ENCODE measurements at places on chromosomes 3 and 15.

GRCh38 chr3:14452740-14453710 is 50.6 kb downstream of the SLC6A6 start:
- no peak for DNase-seq

DNA sequence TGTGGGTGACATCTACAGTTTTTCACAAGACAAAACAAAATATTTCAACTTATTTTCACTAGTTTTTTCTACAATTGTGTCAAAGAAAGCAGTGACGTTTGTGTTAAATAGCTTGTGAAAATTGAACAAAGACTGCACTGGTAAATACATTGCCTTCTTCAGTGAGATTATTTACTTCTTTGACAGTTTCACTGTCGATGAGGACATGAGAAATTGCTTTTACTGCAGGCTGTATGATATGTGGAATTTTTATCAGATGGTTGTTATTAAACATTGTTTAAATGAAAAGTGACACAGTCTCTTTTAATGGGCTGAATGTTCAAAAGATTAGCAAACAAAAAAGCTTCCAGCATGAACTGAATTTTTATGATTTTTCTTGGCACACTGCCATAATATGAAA is 773.9 kb upstream of the CADM2 start:
- DNase-seq: no peak

GRCh38 chr15:56496635-56497034 is 31.7 kb upstream of the MNS1 start:
- DNase-seq: no peak

DNA sequence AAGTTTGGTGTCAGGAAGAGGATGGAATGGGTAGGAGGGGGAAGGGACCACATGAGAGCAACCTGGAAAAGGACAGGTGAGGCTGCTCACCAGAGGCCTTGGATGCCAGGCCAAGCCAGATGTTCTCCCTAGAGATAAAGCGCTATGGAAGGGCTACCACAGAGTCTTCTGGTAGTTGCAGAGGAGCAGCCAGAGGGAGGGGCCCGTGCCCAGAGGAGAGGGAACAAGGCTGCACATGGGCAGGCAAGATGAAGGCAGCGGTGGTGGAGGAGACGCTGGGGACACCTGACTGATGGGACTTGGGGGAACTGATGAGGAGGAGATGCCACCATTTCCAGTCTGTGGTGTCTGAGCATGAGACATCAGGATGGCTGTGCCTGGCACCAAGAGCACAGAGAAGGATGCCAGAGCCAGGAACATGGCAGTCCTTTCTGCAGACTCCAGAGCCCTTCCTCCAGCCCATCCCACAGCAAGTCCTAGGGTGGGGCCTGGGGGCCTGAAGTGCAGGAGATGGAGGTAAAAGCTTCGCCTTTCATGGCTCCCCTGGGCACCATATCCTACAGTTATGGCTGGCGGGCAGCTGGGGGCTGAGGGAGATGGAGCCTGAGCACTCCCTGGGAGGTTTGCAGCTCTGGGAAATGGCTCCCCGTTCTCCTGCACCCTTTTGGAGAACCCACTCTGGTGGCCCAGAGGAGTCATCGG is 103.0 kb downstream of the ETFA start:
- no peak for DNase-seq

GRCh38 chr3:122200661-122201060 is 17.2 kb downstream of the CASR start:
- no peak for DNase-seq

- DNase-seq: no peak
These were observed 66.9 kb downstream of the TLE3 start for GRCh38 chr15:70030851-70031250.

- DNase-seq: no peak
These were observed 2.7 kb downstream of the RPL15 start for GRCh38 chr3:23919628-23920027.

- DNase-seq: no peak
These were observed 49.9 kb downstream of the CASR start for GRCh38 chr3:122233101-122233952.

- DNase-seq: no peak
These were observed 60.8 kb upstream of the SKIL start for GRCh38 chr3:170296703-170297102.

- no peak for DNase-seq
These were observed 683 bp downstream of the PPM1M start for GRCh38 chr3:52246264-52246620.

- no peak for DNase-seq
These were observed 19.6 kb downstream of the NR2F2 start for GRCh38 chr15:96349857-96350720.

- no peak for DNase-seq
These were observed 37.9 kb downstream of the MYO5C start for GRCh38 chr15:52257734-52258062.

GRCh38 chr15:69417581-69417980 is 3.4 kb downstream of the KIF23 start:
- DNase-seq: no peak

DNA sequence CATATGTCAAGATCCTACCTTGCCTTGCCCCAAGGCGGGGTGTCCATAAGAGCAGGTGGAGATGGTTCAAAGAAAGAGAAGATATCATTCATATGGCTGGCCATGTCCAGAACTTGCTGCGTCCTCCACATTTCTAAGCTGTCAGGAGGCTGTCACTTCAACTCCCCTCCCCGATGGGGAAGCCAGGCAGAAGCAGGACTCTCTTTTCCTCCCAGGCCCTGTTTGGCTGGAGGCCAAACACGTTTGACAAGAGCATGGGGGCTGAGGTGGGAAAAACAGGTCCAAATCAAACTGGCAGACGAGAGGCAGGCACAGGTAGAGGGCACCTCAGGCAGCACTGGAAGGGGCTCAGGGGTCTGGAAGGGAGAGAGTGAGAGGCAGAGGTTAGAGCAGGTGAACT is 37.7 kb downstream of the MESD start:
- DNase-seq: no peak

DNA sequence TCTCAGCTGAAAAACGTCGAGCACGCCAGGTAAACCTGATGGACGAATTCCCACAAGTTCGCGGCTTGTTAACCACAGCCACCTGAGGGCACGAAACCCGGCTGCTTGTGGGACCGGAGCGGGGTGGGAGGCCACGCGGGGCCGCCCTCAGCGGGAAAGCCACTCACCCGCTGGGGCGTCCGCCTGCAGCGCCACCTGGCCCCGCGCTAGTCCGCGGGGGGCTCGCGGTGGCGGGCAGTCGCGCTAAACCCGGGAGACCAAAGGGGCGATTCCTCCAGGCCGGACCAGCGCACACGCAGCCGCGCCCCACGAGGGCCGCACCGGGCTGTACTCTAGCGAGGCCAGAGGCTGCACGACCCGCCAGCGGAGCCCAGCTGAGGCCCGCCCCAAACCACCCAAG is 15.7 kb upstream of the CFAP161 start:
- DNase-seq: no peak

Data from stimulated activated CD4-positive, alpha-beta T cell treated with anti-CD3 and anti-CD28 coated beads, Interleukin-1b, Interleukin-23, amount 100 ng/mL, for 1 hour (primary cell).